NCI-H187 treated with DMSO at 0.1 percent for 48 hours (cell line): ENCODE measurements at places on chromosomes 4 and X.

DNA sequence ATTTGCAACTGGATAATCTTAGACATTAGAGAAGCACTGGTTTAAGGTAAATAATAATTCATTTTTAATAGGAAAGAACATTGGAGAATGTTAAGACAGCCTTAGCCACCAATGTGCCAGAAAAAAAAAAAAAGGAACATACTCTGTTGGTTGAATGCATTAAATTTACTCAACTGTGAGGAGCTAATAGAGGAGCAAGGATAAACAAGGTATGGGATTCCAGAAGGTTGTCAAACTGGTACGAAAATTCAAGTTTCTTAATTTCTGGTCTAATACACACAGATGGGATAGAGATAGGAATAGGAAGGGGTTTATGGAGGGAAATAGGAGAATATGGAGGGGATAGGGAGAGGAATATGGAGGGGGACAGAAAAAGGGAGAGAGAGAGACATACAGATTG lies 1096.6 kb downstream of the ARAP2 start:
- DNase-seq = no peak

DNA sequence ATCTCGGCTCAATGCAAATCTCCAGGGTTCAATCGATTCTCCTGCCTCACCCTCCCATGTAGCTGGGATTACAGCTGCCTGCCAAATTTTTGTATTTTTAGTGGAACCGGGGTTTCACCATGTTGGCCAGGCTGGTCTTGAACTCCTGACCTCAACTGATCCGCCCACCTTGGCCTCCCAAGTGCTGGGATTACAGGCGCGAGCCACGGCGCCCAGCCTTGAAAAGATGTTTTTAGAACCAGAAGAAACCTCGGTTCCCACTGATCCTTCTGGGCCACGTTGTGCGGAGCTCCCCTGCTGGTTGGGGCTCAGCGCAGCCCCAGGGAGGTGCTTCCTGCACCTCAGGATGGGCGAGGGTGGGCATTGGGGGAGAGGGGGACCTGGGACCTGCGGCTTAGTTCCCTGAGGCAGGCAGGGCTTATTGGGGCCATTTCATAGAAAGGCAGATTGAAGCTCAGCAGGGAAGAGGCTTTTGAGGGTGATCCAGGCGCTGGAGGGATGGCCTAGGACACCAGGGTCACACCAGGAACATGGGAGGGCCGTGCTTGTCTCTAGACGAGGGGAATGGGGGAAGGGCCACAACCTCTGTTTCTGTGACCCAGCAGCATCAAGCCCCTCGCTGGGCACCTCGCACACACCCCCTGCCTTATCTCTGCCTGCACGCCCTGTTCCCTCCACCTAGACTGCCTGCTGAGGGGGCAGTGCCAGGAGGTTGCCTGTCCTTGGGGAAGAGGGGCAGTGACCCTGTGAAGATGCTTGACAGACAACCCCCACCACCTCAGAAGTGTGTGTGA lies 6.3 kb upstream of the ADD1 start:
- DNase-seq = no peak

DNA sequence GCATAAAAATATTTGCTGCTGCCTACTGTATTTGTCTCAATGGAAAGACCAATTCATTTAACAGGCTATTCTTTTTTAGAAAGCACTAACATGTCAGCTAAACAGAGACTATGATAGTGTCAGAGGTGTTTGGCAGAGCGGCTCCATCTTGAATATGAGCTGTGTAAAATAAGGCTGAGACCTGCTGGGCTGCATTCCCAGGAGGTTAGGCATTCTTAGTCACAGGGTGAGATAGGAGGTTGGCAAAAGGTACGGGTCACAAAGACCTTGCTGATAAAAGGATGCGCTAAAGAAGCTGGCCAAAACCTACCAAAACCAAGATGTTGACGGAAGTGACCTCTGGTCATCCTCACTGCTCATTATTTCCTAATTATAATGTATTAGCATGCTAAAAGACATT lies 41.8 kb downstream of the NPY5R start:
- DNase-seq = no peak

GRCh38 chr4:174204164-174204831 lies 79.2 kb downstream of the FBXO8 start:
- DNase-seq = no peak

DNA sequence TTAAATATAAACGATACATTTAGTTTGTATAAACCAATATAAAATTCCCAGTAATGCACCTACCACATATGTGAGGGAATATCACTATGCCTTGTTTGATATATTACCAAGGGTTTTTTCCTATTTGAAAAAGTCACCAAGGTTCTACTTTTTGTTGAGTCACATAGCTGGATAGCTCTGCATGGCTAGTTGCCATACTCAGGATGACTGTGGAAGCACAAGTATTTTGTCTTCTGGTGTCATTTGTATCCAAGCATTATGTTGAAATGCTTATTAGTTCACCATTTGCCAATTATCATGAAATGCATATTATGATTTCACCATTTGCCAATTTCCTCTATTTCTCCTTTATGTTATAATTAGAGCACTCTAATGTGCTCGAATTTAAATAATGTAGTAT lies 162.7 kb upstream of the TTC29 start:
- no peak for DNase-seq

- DNase-seq = no peak
Observed at GRCh38 chrX:149199734-149200133, 305.4 kb downstream of the IDS start.

DNA sequence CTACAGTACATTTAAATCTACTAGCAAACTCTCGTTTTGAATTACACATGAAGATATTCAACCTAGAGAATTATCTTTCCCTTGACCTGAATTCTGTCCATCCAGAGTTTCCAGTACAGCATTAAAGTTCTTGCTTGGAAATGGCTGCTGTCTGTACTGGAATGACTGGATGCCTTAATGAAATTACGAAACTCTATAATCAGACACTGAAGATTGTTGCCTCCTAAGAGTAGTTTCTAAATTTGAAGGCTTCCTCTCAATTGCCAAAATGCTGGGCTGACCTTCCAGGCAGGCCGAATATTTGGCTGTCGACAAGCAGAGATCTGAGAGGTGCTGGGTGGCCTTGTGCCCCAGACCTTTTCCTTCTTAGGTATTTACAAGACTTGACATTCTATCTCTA lies 215.1 kb upstream of the GPC4 start:
- DNase-seq = no peak

DNA sequence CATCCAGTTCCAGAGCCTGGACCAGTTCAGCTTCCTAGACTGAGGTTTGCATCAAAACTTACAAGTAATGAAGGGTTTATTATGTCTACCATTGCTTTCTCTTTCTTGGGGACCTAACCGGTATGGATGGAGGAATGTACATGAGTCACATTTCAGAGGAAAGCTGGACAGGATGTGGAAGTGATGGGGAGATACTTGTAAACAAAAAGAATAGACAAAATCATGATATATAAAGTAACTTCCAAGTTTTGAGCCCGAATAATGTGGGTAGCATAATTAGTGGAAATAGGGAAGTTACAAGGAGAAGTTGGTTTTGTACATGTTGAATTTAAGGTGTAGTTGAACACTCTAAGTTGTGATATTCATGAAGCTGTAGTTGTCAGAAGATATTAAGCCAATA lies 15.0 kb downstream of the FNIP2 start:
- no peak for DNase-seq

DNA sequence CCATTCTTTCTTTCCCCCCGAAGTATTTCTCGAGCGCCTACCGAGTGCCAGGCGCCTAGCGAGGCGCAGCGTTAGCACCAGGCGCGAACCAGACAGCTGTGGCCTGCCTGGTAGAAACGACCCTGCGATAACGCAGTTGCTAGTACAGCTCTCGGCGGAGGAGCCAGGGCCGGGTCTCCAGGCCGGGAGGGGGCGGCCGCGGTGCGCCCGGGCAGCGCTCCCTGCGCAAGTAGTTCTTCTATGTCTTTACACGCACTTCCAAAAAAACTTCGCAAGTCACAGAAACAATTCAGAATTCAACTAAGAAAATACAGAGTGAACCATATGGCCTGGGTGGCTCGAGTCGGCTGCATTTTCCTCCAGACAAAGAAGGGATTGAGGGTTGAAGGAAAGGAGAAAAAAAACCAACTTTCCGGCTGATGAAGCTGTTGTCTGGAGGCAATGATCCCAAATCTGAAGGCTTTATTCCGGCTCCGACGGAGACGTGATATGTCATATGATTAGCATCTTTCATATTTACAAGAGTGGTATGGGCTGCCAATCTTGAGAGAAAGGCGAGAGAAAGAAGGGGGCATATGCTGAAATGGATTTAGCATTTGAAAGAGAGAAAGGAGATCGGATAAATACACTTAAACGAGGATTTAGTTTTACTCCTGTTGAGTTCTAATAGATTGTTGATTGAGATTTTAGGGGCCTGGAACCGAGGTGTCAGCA lies 7.2 kb upstream of the NEUROG2 start:
- no peak for DNase-seq

- DNase-seq = no peak
Observed at GRCh38 chr4:38069271-38069760, 109.1 kb downstream of the PTTG2 start.

DNA sequence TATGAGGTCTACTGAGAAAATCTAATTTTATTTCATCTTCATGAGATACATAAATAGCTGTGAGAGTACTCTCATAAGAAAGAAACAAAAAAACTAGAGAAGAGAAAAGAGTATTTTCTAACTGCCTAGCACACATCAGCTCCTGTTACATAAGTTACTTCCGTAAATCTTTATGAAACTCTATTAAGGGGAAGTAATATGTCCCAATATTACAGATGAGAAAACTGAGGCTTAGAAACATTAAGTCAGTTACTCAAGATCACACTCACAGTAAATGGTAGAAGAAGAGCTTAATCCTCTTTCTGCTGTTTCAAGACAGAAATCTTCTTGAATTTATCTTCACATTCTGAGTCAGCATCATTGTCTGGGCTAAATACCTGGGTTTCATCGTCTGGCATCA lies 164.1 kb downstream of the DTHD1 start:
- DNase-seq = no peak

- no peak for DNase-seq
Observed at GRCh38 chrX:103513476-103514108, 5.7 kb downstream of the RAB40A start.

DNA sequence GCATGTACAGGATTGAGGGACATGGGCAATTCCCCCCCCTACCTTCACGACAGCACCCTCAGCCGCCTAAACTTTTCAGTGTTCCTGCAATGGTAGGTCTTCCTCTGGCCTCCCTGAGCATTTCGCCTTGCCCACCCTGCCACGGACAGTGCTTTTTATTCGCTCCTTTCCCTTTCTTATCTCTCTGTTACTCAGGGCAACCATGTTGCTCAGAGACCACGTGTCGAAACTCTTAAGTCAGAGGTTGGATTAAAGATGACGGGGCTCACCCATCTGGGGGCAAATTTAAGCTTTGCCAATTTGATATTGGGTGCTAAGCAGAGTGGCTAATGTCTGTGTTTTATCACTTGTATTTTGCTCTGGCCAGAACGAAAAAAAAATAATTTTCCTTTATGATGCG lies 20.4 kb downstream of the TENM3 start:
- DNase-seq = no peak

- DNase-seq = no peak
Observed at GRCh38 chrX:48474127-48474526, 1.9 kb upstream of the FTSJ1 start.

- DNase-seq = no peak
Observed at GRCh38 chr4:79684516-79684915, 276.5 kb upstream of the GK2 start.

- no peak for DNase-seq
Observed at GRCh38 chr4:172838111-172838510, 330.5 kb upstream of the GALNT7 start.

DNA sequence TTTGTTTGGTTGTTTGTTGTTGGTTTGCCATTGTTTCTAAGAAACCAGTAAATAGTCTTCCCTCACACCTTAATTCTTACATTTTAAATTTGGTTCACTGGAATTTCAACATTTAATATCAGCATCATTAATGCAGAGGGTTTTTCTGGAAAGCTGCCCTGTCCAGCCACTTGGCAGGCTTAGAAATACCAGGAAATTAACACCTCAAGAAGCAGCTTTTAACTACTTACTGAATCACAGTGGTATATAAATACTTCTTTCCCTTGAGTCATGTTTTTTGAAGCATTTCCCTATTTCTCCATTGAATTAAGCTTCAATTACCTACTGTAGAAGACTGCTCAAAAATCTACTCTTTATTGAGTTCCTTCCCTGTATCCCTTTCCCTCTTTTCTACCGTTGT lies 1221.1 kb upstream of the ADGRL3 start:
- no peak for DNase-seq
